ENCODE measurements at places on chromosomes 4 and X.

DNA sequence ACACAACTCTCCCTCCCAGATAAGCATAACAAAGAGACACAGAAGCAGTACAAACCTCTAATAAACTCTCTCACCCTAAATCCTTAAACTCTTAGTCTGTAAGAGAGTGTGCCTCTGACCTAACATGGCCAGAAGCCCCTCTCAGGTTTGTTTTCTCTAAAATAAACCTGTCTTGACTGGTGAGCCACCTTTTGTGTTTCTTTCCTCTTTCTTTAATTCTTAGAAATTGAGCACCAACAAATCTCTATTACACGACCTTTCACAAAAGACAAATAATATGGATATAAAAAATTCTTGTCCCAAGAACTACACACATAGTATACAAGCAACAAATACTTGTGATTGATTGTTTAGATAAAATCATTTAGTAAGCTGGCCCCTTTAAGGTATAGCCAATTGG is 573.7 kb downstream of the EPHA5 start:
- no peak for DNase-seq

- no peak for DNase-seq
Measured at GRCh38 chrX:28969126-28969525, 381.9 kb downstream of the IL1RAPL1 start.

DNA sequence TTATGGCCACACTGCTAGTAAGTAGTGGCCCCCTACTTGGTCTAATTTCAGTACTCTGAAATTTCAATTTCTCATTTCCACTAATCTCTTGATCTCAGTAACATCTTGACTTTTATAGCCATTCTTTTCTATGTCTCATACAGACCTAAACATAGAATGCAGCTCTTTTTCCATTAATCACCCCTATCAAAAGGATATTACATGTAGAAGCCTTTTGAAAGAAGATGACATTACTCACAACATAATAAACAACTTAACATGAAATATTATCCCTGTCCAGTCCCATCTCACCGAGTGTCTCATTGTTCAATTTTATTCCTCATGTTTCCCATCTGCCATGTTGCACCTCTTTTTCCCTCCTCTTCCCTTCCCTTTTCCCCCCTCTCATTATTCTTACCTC is 81.1 kb upstream of the KLHL13 start:
- DNase-seq: no peak

- DNase-seq: no peak
Measured at GRCh38 chr4:101540336-101540735, 193.0 kb upstream of the PPP3CA start.

DNA sequence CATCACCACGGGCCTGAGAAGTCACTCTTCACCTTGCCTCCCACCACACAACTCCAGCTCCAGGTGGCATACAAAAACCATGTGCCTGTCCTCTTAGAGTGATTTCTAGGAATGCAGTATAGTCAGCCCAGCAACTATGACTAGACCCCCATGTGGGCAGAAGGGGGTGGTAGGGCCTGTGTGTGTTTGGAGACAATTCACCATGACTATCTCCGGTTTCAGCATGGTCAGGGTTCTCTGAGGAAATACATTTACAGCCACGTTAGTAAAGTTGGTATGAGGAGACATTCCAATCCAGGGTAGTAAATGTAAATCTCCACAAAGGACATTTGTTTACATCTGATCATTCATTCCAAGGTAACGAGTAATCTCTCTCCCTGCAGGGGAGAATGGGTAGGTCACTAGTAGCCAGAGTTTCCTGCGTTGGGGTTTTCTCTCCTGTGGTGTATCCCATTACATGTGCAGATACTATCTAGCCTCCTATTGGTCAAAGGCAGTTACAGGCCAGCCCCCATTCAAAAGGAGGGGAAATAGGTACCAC is 4.2 kb upstream of the MTMR1 start:
- no peak for DNase-seq

GRCh38 chr4:71711044-71711984 is 72.6 kb downstream of the GC start:
- no peak for DNase-seq

GRCh38 chr4:55343887-55344286 is 2.2 kb upstream of the SRD5A3 start:
- DNase-seq: no peak

GRCh38 chrX:110180928-110181310 is 137.0 kb downstream of the AMMECR1 start:
- no peak for DNase-seq

DNA sequence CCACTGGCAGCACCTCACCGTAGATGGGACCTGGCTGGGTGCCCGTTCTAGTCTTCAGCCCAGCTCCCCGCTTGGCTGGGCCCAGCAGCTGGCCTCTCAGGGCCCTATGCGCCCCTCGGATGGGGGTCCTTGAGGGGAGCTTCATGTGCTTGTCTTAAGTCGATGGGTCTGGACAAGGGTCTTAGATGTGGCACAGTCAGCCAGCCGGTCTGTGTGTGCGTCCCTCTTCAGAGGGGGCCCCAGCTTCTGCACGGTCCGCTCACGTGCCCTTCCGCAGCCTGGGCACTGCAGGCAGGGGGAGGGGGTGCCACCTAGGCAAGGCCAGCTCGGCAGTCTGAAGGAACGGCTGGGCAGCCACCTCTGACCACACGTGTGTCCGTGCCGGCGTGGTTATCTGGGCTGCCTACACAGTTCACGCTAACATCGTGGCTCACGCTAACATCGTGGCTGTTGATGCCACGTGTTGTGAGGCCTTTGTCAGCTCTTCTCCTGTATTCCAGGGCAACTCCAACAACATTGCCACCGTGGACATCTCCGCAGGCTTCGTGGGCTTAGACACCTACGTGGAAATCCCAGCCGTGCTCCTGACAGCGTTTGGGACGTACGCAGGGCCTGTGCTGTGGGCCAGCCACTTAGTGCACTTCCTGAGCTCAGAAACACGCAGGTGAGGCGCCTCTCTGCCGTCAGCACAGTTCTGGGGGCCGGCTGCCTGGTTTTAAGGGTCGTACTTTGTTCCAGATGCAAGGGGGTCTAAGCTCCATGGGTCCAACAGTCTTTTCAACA is 34.5 kb downstream of the PIGG start:
- DNase-seq: no peak

- no peak for DNase-seq
Measured at GRCh38 chr4:78520808-78521226, 30.8 kb upstream of the ANXA3 start.

- no peak for DNase-seq
Measured at GRCh38 chr4:75821966-75822365, 80.3 kb downstream of the PPEF2 start.

All from NCI-H748 treated with DMSO at 0.1 percent for 48 hours (cell line).